Colonic mucosa (tissue), 4 donors: ENCODE measurements at places on chromosomes 1 and 21.

DNA sequence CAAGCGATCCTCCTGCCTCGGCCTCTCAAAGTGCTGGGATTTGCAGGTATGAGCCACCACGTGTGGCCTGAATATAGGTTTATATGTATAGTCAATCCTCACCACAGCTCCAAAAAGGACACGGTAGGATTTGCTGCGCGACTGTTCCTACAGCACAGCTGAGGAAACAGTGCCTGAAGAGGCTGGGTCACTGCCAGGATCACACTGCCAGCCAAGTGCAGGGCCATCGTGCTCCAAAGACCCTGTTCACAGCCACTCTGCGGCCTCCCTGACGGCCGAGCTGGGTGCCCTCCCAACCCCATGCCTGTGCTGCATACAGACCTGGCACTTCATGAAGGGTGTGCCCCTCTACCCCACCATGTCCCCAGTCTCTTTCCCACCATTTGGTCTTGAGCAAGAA lies 71.4 kb downstream of the MRPL37 start:
- no peak for DNase-seq

- DNase-seq: no peak
Measured at GRCh38 chr1:161427733-161428516, 60.2 kb upstream of the CFAP126 start.

- no peak for DNase-seq
Measured at GRCh38 chr1:228969953-228970800, 234.9 kb downstream of the RHOU start.

GRCh38 chr1:186418503-186418902 lies 42.4 kb downstream of the PDC start:
- DNase-seq: no peak

- no peak for DNase-seq
Measured at GRCh38 chr21:45449658-45450422, 44.9 kb downstream of the COL18A1 start.

GRCh38 chr1:147757015-147757990 lies 3.1 kb downstream of the GJA5 start:
- DNase-seq: no peak
